ENCODE measurements at places on chromosomes 3 and 15.

GRCh38 chr3:54939557-54940300 is 11.9 kb upstream of the LRTM1 start:
- no peak for DNase-seq

DNA sequence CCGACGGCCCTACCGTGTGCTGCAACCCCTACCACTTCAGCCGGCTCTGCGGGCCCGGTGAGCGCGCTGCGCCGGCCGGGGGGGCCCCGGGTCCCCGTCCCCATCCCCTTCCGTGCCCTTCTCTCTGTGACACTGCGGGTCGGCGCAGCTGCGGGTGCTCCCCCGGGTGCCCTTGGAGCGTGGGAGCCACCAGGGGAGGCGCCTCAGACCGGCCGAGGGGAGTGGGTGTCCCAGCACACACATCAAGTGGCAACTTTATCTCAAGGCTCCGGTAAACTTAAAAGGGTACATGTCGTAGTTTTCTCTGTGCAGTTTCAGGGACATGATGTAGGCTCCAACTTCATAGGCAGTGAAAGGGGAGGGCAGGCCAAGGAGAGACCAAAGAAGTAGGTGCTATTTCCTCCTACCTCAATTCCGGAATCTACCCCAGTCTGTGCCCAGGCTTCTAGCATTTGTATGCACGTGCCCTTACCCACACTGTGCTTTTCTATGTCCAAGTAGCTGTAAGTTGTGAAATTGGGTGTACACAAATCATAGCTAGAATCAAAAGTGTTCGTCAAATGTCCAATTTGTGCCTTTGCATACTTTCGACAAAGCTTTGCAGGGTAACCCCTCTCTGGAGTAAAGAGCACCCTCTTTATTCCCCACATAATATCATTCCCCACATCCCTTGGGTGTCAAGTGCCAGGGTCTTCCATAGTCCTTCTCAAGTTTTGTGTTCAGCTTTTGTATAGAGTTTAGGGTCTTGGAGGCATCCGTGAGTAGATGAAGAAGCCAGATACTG is 2.2 kb downstream of the SMAD6 start:
- DNase-seq = no peak

- DNase-seq = no peak
Measured at GRCh38 chr3:12796171-12797123, at the start of gene CAND2. Gene CAND2 (plus strand): TSS chr3:12796680. CDS start chr3:12796721, 41 bp downstream.

GRCh38 chr3:55750525-55750924 is 263.4 kb upstream of the WNT5A start:
- no peak for DNase-seq

DNA sequence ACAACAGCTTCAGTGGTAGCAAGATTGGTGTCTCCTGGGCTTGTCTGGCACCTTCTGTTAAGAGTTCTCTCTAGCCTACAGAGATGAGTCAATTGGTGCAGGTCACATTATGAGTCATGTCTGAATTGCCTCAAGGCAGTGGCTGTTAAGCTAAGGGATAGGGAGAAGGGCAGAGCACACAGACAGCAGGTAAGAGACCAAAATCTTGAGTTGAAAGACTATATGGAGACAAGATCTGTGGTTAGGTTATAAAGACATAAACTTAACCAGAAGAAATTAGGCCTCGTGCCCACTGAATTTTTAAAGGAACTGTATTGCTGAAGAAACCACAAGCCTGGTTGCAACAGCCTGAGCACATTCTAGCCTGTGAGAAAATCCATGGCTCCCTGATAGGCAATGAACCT is 19.2 kb upstream of the KPNA1 start:
- DNase-seq = no peak

DNA sequence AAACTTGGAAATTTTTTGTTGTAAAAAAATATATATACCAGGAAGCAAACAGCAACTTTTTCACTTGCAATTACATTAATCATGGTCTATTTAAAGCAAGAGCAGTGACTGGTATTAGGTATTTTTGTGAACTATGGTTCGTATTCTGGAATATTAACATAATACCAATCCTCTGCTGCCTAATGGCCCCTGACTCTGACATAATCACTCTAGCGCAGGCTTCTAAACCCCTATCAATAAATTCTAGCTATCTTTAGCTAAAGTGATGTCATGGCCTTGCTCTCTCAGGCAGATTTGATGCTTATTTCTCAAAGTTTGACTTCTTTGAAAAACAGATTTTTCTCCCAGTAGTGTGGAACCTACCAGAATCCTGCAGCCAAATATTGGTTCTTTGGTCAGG is 808.3 kb downstream of the VGLL3 start:
- no peak for DNase-seq

- no peak for DNase-seq
Measured at GRCh38 chr15:97522347-97522746, 438.2 kb upstream of the ARRDC4 start.

GRCh38 chr3:111069974-111070771 is 1.4 kb upstream of the NECTIN3 start:
- DNase-seq = no peak

GRCh38 chr3:128235207-128235926 is 82.1 kb downstream of the EEFSEC start:
- no peak for DNase-seq

DNA sequence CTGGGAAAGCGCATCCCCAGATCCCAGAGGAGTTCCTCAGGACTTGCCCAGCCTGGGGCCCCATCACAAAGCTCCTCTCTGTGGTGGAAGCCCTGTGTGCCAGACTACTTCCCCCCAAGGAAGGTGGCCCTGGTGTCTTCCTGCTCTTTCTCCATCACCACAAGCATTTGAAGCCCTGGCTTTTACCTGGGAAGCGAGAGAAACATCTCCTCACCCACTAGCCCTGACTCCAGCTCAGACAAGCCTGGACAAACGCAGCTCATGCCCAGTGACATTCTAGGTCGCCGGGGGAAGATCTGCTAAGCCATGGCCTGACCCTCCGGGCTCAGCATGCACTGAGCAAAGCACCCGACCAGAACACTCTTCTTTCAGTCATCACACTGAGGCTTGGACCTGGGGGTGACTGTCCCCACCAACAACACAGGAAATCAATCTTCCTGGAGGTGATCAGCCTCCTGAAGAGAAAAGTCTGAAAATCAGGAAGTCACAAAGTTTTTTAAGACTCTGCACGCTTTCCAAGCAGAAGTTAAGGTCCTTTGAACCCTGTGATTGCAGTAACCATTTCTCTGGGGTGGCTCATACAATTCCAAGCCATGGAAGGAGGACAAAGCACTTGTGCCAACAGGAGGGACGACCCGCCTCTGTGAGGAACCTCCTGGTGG is 40.8 kb downstream of the KLHL25 start:
- no peak for DNase-seq

GRCh38 chr3:89000886-89001285 is 106.5 kb upstream of the EPHA3 start:
- no peak for DNase-seq

GRCh38 chr15:61421938-61422337 is 192.8 kb upstream of the RORA start:
- DNase-seq = no peak

DNA sequence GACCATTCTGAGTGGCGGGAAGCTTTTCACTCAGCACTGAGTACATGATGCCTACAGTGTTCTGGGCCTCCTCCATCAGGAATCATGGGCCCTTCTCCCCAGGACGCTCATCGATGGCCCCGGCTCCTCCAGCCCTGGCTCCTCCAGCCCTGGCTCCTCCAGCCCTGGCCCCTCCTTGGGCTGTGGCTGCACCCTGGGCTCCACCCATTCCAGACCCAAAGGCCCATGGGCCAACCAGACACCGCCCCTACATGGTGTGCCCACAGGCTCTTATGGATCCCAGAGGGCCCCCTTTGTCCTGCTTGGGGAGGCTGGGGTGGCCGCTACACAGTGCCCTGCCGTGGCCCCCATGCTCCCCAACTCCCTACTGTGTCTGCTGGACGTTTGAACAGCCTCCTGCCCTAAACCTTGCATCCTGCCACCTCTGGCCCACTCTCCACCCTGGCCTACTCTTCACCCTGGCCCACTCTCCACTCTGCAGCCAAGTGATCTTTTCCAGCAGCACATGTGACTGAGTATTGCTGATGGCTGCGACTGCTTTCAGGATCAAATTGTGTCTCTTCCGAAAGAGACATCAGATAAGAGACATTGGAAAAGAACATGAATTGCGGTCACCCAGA is 57.9 kb downstream of the APBA2 start:
- DNase-seq = no peak

- DNase-seq = no peak
Measured at GRCh38 chr3:134095005-134095404, 65.3 kb upstream of the SLCO2A1 start.

DNA sequence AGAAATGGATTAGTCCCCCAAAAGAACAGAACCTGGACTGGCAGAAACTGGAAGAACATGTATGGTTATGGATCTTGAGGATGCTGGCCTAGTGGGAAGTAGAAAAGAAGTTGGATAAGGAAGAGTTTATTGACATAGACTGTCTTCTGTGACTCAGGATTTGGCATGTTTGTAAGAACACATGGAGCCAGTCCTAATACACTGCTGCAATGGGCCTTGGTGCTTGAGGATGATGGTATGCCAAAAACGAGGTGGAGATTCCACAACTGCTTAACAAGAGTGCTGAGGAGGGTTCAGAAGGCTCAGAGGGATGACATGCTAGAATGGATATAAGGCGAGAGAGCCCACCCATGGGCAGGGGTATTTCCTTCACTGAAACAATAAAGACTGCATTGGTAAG is 22.4 kb downstream of the LZTFL1 start:
- no peak for DNase-seq

GRCh38 chr3:54213907-54214306 is 91.6 kb downstream of the CACNA2D3 start:
- DNase-seq = no peak

GRCh38 chr3:191236646-191237045 is 37.6 kb downstream of the OSTN start:
- no peak for DNase-seq

DNA sequence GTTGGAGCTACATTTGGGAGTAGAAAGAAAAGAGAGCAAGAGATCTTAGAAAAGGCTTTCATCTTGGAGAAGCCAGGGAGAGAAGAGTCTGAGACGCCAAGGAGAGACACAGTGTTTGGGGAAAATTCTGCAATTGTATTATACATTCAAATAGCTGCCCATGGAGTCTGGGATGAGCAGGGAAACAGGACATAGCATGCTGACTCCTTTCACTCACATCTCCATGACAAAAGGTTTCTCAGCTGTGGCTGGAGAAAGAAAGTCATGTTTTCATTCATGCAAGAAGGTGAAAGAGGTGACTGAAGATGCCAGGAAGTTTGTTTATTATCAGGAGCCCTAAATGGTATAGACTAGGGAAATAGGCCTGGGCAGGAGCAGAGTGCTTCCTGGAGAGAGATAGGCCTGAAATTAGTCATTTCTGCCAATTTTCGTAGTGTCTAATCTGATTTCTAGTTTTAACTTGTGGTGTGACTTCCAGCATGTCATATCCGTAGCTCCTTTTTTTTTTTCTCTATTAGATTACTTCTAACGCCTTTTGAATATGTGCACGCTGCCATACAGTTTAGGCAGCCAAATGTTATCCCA is 34.1 kb downstream of the ACP3 start:
- no peak for DNase-seq

GRCh38 chr15:29048011-29048410 is 162.2 kb downstream of the APBA2 start:
- no peak for DNase-seq

DNA sequence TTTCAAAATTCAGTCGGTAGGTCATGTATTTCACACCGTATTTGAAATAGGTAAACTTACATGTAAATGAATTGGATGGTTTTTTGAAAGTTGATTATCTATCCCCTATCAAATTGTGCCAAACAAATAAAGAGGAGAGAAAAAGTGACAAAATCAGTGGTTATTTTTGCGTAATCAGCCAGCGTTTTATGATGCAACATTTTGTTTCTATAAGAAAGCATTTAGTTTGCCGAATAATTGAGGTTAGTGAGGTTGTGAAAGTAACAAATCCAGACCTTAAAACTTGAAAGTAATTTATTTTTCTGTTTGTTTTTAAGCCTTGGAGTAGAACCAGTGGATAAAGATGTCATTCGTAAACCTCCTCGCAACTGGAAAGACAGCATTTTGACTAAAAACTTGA is 29.3 kb downstream of the ASTE1 start:
- DNase-seq = no peak

DNA sequence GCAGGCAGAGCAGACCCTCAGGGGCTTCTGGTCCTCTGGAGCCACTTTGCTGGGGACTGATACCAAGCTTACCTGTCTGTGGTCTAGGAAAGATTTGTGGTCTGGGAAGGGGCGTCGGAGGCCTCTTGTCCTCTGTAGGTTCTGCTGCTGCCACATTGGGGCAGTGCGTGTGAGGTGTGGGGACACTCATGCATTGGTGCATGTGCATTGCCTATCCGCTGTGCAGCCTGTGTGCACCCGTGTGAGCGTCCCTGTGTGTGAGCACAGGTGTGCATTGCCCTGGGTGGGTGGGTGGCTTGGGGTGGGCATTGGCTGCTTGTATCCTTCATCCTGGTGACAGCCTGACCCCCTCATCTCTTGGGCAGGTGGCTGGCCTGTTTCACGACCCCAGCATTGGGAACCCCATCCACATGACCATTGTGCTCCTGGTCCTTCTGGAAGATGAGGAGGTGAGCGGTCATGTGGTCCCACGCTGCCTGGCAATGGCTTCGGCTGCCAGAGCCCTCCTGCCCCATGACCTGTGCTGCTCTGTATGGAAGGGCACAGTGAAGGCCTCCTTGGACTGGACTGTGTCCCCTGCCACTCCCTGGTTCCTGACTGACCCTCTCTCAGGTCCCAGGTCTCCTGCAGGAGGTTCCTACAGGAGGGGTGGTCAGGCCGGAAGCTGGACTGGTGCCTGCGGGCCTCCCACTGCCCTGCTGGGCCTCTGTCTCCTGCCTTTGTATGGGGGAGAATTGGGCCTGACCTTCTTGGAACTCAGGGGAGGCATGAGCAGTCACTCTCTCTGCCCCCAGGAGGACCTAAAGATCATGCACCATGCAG is 41.5 kb downstream of the SAXO2 start:
- no peak for DNase-seq

GRCh38 chr15:62066663-62067447 is at the start of gene C2CD4A:
Gene C2CD4A (plus strand): TSS chr15:62066977. CDS start chr15:62067614, 637 bp downstream.
- DNase-seq = no peak

DNA sequence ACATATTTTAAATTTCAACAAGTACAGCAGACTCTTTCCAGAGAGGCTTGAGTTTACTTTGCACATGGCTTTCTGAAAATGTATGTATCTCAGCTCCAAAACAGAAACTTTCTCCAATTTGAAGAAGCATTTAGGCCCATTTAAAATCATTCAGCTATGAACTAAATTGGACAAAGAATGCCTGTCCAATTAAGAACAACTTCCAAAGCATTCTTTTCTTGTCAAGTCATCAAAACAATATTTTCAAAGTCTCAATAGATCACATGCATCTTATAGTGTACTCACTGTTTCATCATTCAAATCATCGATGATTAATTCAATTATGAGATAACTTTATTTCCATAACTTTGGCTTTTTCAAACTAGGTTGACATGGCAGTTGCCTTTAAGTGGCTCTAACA is 95.2 kb downstream of the KBTBD8 start:
- no peak for DNase-seq

- DNase-seq = no peak
Measured at GRCh38 chr15:90015749-90016148, 14.6 kb downstream of the ZNF710 start.

GRCh38 chr3:4829031-4829394 is 150.2 kb upstream of the BHLHE40 start:
- no peak for DNase-seq

- no peak for DNase-seq
Measured at GRCh38 chr3:136562026-136562425, 190.2 kb downstream of the STAG1 start.

All from stimulated activated CD4-positive, alpha-beta T cell treated with anti-CD3 and anti-CD28 coated beads, Interleukin-1b, Interleukin-23, amount 100 ng/mL, for 1 hour (primary cell).